ENCODE measurements at places on chromosomes 11 and 22.

DNA sequence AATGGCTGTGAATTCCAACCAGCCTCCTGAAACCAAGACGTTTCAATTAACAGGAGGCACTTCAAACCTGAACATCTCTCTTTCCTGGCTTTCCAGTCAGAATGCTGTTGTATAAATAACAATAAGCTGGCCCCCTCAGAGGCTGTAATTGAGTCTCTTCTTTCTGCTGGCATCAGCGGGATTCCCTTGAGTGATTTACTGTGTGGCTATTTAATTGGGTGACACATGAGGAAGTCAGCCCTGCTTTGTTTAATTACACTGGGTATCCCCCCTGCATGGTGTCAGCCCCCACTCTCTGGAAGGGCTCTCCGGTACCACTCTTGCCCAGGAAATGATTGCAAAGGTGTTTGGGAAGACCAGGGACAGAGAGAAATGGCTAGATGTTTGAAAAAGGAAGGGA lies 101.6 kb downstream of the NTM start:
- no peak for DNase-seq

DNA sequence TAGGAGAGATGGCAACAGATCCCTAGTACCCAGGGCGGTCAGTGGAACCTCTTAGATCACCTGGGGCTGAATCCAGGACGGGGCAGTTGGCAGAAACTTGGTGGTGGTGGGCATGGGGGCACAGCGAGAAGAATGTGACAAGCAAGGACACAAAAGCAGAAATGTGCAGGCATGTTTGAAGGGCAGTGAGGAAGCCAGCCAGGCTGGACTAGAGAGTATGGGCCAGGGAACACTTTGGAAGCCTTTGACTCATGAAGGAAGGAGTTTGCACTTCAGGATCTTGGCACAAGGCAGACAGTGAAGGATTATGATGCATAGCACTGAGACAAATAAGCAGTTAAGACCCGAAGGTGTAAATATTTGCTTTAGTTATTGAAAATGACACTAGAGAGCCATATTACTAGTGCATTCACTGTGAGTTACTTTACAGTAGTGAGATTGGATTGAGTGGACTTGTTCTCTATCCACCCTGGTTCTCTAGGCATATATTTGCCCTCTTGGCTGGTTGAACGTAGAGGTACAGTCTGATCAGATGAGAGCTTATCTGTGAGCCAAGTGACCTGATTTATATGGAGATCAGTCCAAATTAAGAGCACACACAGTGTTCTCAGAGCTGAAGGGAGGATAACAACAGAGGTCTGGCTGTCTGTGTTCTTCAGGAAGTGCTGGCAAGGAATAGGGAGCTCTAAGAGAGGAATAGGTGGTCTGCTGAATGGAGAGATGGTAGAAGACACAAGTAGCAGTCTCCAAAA lies 210.4 kb downstream of the SNX19 start:
- DNase-seq = no peak

DNA sequence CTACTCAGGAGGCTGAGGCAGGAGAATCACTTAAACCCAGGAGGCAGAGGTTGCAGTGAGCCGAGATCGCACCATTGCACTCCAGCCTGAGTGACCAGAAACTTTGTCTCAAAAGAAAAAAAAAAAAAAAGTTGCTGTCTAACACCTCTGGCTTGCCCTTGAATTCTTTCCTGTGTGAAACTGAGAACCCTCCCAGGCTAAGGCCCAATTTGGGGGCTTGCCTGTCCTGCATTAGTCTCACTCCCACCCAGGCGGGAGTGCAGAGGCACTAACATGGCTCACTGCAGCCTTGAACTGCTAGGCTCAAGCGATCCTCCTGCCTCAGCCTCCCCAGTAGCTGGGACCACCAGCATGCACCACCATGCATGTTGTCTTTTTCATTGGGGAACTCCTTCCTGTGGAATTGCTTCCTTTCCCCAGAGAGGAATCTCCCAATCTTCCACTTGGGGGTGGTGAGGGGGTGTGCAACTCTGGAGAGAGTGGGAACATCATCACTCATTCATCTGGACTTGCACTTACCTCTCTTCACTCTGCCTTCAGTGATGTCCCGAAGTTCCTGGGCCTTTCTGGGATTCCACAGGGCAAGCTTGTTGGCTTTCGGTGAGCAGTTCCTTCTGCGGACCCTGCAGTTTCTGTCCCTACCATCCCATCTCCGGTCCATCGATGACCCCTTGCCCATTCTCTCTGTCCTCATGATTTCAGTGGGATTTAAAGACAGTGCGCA lies 62.1 kb upstream of the CREB3L1 start:
- DNase-seq = no peak

GRCh38 chr11:130653838-130654636 lies 205.6 kb downstream of the ADAMTS15 start:
- no peak for DNase-seq

- DNase-seq = no peak
Observed at GRCh38 chr11:76629853-76630599, 40.5 kb downstream of the LRRC32 start.

GRCh38 chr11:46618837-46619236 lies 1.5 kb downstream of the ATG13 start:
- DNase-seq = no peak

DNA sequence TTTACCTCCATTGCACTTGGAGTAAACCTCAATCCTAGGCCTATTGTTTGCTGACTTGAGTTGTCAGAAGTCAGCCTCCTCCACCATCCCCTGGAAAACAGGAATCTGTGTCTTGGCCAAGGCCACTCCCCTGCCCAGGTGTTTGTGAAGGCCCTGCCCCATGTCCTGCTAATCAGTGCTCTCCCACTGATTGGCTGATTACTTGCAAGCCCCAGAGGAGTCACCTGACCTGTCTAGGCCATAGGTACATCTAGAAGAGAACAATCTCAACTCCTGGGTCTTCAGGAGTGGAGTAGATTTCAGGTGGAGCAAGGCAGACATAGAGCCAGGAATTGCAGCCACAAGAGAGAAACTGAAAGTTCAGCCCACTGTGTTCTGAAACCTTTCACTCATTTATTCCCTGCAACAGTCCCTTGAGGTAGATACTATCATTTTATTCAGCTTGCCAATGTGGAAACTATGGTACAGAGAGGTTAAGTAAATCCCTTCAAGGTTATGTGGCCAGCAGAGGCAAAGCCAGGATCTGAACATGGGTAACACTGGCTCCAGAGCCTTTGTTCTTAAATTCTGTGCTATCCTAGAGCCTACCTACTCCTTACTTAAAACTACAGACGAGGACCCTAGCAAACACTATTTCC lies 10.4 kb downstream of the OAF start:
- DNase-seq = no peak

GRCh38 chr22:17152340-17152739 lies 6.7 kb downstream of the HDHD5 start:
- no peak for DNase-seq

GRCh38 chr11:129324533-129325175 lies 51.0 kb upstream of the BARX2 start:
- no peak for DNase-seq

DNA sequence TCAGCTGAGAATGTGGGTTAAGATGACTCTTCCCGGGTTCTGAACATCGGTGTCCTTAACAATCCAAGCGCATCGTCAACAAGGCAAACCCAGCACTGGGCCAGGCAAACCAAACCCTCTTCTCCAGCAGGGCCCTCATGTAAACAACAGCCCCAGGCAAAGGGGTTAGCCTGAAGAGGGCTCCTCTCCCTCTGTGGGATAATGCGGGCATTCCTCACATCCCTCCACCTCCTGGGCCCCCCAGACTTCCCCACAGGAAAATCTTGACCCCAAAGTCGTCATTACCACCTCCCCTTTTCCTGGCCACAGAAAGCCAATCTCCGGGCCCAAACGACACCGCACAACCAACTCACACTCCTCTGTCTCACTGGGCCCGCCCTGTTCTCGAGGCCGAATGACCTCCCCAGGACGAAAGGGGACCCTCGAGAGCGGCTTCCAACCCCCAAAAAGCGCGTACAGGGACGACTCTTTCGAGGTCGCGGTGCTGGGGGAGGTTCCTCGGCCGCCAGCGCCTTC lies 566 bp downstream of the DDB1 start:
- DNase-seq = no peak

DNA sequence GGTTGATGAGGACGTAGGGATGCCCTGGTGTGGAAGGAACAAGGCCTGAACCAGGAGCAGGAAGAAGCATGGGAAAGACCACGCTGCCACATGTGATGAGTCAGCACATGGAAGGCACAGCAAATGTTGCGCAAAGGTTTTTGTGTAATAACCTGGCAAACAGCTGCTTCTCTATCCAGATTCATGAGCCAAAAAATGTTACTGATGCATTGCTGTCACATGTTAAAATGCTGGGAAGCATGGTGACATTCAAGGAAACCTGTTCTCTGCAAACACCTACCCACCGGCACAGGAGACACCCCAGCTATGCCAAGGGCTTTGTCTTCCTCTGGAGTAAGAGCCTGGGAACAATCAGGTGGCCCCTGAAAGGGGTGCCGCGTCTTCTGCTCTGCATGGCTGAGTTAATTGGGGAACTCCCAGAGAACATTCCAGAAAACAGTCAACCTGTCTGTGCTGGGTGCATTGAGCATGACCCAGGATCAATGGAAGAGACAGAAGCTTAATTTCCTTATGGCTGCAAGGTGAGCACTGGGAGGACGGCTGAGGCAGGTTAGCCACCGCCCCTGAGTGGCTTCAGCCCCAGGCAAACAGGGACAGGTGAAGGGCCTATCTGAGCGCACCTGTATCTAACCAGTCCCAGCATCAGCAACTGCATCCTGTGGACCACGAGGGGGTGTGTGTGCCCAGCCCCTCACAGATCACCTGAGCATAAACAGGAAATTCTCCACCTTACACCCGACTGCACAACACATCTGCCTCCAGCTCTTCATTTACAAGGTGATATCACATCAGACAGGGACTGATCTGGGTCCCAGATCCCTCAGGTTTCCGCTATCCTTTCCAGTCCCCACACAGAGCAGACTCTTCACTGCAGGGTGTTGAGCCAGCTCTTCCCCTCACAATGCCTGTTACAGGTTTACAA lies 108.4 kb downstream of the GGTLC2 start:
- no peak for DNase-seq

DNA sequence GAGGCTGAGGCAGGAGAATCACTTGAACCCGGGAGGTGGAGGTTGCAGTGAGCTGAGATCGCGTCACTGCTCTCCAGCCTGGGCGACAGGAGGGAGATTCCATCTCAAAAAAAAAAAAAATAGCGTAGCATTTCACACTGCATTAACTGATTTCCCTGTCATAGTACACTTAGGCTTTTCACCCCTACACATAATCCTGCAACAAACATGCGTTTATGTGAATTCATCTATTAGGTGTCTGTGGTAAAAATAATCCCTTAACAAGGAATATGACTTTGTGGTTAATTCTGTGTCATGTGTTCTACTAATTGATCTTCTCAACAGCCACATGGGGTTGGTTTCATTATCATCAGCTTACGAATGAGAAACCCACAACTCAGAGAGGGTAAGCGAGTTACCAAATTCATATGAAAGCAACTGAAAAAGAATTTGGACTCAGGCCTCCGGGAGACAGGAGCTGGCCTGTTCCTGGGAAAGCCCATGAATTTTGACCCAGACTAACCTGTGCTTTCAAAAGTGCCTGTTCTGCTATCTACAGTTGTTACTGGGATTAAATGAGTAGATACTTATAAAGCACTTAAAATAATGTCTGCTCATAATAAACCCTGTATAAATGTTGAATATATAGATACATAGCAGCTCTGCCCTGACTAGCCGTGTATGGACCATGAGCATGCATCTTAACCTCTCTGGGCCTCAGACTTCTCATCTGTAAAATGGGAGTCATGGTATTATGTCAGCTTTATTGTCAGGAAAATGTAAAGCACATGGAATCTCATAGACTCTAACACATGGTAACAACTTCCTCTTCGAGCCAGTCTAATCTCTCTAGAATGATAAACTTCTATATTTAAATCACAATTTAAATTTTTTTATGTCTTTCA lies 36.6 kb downstream of the KCNJ1 start:
- no peak for DNase-seq

GRCh38 chr11:44782478-44782877 lies 55.7 kb downstream of the TSPAN18 start:
- DNase-seq = no peak

DNA sequence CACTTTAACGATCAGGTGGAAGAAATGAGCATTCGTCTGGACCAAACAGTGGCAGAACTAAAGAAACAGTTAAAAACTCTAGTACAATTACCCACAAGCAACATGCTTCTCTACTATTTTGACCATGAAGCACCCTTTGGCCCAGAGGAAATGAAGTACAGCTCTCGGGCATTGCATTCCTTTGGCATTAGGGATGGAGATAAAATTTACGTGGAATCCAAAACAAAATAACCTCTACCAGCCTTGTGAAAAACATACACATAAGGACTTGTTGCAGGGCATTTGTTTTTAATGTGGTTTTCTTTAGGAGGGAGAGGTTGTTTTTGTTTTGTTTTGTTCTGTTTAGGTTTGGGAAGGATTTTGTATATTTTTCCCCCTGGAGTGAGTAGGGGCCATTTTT lies 14.2 kb upstream of the TECTA start:
- no peak for DNase-seq

DNA sequence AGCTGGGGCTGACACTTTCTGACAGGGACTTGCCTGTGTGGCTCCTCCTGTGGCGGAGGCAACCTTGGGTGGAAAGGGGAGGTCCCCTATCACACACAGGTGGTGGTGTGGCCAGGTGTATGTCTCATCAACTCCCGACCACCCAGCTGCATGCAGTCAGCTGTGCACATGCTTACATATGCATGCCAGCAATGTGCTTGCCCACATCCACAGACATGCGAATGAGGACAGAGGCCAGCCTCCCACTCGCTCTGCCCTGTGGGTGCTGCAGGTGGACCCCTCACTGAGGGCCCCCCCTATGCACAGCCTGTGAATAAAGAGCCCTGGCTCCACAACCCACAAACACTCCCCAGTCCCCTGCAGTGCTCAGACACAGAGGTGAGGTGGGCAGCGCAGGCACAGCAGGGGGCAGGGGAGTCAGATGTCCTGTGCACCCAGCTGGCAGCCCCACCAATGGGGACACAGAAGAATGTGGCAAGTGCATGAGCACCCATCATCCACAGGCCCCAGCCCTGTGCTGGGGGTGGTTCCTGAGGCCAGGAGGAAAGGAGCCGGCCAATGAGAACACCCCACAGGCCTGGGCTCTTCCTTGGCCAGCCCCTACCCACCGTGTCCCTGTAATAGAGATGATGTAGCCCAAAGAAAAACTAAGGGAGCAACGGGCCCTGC lies 9.5 kb downstream of the GNB1L start:
- no peak for DNase-seq

Measured in cortex of kidney (tissue), 1 donor.